ENCODE measurements at places on chromosomes 4 and X.
A peak's percentile ranks its signal among the peaks of the same experiment; 100 is the strongest.

DNA sequence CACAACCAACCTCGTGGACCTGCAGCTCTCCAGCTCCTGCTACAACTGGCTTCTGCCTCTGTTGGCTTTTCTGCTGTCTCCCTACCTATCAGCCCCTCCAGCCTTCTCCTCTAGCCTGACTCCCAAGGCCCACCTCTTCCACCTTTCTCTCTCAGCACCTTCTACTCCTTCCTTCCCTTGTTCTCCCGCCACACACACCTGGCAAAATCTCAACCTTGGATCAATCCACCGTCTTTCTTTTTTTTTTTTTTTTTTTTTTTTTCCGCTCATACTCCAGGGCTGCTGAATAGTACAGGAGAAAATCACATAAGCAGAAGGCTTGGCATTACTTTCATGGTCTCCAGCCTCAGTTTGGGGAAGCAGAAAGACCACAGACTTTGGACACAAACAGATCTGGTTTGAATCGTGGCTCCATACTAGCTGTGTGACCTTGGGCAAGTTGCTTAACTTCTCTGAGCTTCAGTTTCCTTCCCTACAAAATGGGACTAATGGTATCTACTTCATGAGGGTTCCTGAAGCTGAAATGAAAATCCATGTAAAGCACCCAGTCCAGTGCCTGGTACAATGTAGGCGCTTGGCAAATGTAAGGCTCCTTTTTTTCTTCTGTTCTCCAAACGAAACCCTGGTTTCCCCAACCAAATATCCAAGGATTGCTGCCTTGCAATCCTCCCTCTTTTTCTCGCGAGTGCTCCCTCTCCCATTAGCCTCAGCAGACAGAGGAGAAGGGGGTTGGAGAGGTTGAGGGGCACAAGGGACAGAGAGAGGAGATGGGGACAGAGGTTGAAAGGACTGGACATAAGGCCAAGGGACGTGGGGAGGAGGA is 1.7 kb downstream of the FGD1 start:
- no peak for DNase-seq

DNA sequence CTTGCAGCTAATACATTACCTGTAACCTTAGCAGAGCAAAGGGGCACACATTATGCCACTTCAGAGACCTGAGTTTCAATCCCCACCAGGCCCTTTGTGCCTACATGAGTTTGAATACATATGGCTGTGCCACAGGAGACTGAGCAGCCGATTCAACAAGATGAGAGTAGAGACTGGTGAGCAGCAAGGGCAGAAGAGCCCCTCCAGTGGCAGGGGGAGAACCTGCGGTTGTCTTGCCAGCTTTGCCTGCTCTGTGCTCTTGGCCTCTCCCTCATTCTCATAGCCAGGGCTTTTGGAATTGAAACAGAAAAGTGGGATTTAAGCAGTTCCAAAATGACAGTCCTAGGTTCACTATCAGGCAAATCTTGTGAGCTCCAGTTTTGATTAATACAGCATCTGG is 52.3 kb upstream of the CLNK start:
- DNase-seq, result no peak

GRCh38 chr4:88967883-88968331 is 89.1 kb downstream of the FAM13A start:
- DNase-seq, result no peak

- no peak for DNase-seq
Observed at GRCh38 chrX:9786798-9787635, 788 bp downstream of the SHROOM2 start.

DNA sequence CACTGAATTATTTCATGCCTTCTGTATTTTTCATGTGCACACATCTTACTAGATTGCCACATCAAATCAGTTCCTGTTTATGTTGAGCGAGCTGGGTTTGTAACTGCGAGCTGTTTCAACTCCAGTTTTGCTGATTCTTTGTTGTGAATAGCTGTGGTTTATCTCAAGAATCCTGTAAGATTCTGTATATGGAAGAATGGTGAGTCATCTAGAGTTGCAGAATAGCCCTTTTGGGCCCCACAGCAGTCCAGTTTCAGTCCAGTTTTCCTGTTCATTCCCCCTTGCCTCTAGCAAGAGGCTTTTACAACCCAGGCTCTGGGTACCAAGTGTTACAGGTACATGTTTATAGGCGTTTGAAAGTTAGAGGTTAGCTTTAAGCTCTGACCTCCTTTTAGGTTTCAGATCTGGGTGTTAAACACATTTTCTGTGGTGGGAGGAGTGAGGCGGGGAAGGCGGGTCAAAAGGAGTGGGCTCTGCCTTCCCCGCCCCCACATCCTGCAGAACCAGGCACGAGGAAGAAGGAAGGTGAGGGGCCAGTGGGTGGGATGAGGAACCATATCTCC is 32.7 kb downstream of the TBC1D14 start:
- DNase-seq, result no peak

DNA sequence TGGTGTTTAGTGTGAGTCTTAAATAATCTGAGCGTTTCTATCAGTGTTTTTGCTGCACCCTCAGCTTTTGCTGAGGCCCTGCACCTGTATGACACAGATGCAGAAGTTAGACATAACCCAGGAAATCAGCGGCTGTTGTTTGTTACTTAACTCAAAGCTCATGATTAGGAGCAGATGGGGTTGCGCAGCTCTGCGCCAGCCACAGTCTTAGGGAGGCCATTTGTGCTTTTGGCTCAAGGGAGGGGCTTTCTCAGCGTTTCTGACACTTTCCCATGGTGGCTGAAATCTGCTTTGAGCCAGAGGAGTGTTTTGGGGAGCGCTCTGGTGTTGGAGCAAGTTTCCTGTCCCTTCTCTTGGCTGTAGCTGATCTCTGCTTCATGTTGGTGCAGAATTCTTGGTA is 433.8 kb downstream of the NAF1 start:
- DNase-seq, result peak; percentile 9

DNA sequence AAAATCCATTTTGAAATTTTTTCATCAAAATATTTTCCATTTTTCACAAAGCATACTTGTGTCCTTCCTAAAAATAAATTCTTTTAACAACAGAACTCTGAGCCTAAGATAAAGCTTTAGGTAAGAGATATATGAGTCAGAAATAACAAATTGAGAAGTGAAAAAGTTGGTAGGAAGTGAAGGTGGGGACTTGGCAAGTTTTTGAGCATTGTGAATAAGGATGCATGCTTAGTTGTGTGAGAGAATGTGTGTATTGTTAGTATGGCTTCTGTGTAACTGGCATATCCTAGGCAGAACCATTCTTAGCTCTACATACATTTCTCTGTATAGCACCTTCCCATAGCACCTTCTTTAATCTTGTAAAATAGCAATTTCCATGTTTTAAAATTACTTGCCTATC is 6.8 kb downstream of the ASB5 start:
- DNase-seq, result no peak

DNA sequence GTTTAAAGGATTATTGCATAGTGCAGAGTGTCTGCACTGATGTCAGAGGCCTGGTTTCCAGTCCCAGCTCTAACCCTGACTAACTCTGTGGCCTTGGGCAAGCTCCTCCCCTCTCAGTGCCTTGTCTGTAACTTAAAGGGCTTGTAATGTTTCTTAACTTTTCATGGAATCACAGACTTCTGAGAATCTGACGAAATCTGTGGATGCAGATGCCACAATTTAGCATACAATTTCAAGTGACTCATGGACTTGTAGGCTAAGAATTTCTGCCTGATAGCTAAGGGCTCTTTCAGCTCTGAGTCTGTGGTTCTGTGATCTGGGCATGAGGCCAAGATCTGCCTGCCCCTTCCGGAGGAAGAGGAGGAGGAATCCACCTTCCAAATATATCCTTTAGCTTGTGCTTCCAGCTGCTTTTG is 236.9 kb downstream of the AR start:
- DNase-seq, result no peak

GRCh38 chr4:169657470-169658107 is 37.2 kb downstream of the CLCN3 start:
- DNase-seq, result no peak

- no peak for DNase-seq
Observed at GRCh38 chr4:138045036-138045435, 197.1 kb downstream of the SLC7A11 start.

GRCh38 chr4:112818594-112818965 is 181.6 kb downstream of the LARP7 start:
- no peak for DNase-seq

DNA sequence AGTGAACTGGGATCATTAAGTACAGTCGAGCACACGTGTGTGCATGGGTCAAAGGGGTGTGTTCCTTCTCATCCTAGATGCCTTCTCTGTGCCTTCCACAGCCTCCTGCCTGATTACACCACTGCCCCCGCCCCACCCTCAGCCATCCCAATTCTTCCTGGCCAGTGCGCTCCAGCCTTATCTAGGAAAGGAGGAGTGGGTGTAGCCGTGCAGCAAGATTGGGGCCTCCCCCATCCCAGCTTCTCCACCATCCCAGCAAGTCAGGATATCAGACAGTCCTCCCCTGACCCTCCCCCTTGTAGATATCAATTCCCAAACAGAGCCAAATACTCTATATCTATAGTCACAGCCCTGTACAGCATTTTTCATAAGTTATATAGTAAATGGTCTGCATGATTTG is 22.3 kb downstream of the SLC34A2 start:
- DNase-seq, result no peak

DNA sequence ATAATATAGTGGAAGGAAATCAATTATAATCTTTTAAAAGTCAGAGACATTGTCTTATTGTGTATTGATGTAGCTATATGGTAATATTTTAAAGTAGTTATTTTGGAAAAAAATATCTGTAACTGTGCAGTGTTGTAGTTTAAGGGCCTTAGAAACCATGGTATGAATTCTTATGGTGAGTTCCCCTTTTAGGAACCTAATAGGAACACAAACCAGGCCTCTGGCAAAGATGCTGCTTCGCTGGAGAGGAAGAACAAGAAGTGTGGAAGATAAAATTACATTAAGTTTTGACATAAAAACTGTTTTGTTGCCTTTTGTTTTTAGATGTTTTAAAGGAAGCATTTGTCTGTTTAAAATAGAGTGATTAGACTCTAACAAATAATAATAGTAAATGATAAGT is 10.9 kb upstream of the TMPRSS11D start:
- DNase-seq, result no peak

- no peak for DNase-seq
Observed at GRCh38 chr4:40199179-40199670, 2.4 kb downstream of the RHOH start.

GRCh38 chrX:132483488-132483887 is 5.3 kb downstream of the MBNL3 start:
- DNase-seq, result no peak

DNA sequence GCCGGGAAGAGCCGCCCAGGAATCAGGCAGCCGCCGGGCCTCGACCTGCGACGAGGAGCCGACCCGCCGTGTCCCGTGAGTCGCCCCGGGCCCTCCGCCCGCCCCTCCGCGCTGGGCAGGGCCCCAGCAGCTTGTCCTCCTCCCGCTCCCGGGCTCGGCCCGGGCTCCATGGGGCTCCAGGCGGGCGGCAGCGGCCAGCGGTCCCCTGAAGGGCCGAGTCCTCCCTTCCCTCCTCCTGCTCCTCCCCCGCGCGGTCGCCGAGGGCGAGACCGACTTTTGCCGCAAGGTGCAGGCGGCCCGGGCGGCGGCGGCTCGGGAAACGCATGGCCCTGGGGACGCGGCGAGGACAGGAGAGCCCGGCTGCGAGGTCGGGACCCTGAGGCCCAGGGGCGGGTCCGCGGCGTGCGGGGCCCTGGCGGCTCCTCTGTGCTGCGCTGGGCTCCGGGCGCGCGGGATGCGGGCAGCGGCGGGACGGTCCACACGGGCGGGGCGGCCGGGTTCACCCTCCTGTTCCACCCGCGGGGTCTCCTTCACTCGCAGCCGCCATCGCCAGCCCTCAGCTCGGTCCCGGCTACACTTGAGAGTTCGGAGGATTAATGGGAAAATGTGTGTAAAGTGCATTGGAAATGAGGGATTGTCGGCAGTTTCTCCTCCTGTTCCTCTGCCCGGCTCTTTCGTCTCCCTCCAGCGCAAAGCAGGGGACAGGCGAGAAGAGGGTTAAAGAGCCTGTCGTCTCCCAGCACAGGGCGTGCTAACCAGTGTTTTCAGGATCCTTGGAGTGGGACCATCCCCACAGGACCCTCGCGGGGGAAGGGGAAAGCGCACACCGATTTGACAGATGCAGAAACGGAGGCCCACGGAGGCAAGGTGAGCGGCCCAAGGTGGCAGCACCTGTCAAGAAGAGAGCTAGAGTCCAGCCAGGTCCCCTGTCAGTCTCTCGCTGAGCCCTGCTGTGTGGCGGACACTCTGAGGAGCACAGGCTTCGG is 16.6 kb upstream of the ZNF718 start:
- DNase-seq, result no peak

DNA sequence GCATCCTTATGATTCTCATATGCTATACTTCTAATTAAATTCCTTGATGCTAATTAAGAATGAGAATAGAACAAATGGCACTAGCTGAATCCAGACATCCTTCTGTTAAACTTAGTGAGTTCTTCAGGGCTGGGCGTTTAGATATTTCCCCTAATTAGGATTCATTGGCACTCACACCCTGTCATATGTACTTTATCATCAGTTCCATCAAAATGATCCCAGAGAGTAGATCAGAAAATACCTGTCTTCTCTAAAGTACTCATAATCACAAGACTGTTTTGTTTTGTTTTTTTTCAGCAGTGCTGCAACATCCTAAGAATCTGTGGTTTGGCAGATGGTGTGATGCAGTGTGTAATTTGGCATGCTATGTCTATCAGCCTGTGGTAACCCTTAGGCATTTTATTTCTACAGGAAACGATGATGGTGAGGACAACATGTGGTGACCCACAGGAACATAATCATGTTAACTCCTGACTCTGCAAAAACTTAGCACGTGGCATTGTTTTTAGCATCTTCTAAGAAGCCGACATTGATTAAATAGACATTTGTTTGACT is 2528.4 kb downstream of the ARAP2 start:
- DNase-seq, result no peak

- DNase-seq, result no peak
Observed at GRCh38 chr4:80259012-80259411, 7.5 kb upstream of the FGF5 start.

- peak; percentile 53 for DNase-seq
Observed at GRCh38 chrX:41009850-41010846, 75.1 kb upstream of the USP9X start.

DNA sequence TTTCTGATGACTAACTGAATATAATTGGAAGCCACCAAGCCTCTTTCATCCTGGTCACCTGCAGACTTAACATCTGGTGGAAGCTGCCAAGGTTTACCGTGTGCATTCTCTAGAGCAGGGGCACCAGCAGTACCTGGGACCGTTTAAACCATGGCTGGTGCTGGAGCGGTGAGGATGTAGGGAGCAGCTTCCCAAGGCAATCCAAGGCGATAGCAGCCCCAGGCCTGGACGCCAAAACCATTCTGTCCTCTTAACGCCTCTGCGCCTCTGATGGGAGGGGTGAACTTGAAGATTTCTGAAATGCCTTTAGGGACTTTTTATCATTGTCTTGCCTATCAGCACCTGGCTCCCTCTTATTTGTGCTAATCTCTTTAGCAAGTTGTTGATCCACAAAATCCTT is 37.3 kb upstream of the SPANXN2 start:
- no peak for DNase-seq

DNA sequence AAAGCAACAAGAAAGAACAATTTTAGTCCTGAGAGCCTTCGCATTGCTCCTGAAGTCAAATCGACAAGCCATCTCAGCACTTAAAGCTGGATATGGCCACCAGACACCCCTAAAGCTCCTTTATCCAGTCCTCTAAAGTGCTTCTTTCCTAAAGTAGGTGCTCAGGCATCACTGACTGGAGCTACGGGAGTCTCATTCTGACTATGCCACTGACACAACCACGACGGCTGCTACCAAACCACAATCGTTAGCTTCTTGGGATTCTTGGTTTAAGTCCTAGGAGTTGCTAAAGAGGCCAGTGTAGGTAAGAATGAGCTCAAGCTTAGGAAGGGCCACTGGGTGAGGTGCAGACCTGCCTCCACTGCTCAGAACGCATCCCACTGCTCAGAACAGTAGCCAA is 1.0 kb downstream of the SLC10A6 start:
- DNase-seq, result no peak

GRCh38 chrX:150365051-150365989 is 2.2 kb downstream of the MAMLD1 start:
- peak; percentile 29 for DNase-seq
